Activated naive CD4-positive, alpha-beta T cell treated with anti-CD3 and anti-CD28 coated beads, Interleukin-2, amount 50 U/mL, for 72 hours (primary cell): ENCODE measurements at places on chromosomes 13 and 19. TPM values are rescaled to one million over a fixed set of nuclear protein-coding genes. Genes with fewer than 3 reads are reported as not detected.
A peak's percentile ranks its signal among the peaks of the same experiment; 100 is the strongest.

The CLC gene
- 0.86 TPM for total RNA-seq

- no peak for DNase-seq
Observed at GRCh38 chr13:103540382-103540765, 474.2 kb upstream of the SLC10A2 start.

GRCh38 chr19:54888239-54888638, 14.2 kb downstream of the FCAR start:
- DNase-seq, result no peak

- no peak for DNase-seq
Observed at GRCh38 chr13:113879017-113879416, 15.1 kb upstream of the GAS6 start.

GRCh38 chr19:58058467-58058866, 615 bp upstream of the ZNF135 start:
- no peak for DNase-seq

DNA sequence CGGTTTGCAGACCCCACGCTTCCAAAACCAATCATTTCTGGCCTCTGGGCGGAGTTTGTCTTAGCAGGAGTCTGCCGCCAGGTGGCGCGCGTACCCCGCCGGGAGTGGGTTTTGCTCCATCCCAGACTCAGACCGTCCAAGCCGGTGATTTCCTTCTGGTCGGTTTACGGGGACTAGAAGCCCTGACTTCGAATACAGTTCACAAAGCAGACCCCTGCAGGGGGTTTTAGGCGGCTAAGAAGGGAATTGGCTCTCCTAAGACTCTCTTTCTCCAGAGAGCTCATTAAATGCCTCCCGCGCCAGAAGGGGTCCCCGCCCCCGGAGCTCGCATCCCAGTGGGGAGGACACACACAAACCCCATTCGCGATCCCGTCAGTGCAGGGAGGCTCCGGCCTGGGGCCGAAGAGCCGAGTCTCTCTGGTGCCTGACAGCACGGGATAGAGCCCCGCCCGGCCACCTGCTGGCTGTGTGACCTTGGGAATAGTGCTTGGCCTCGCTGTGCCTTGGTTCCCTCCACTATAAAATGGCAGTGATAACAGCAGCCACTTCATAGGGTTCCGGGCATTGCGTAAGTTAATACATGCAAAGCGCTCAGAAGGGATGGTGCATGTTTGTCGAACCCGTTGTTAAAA, 8.6 kb upstream of the NUP62 start:
- peak; percentile 89 for DNase-seq

GRCh38 chr13:113820813-113821651, 42.8 kb downstream of the GAS6 start:
- DNase-seq, result no peak

The MIR17HG gene
- 25.8 TPM for total RNA-seq

The SOHLH2 gene
- not detected for total RNA-seq

DNA sequence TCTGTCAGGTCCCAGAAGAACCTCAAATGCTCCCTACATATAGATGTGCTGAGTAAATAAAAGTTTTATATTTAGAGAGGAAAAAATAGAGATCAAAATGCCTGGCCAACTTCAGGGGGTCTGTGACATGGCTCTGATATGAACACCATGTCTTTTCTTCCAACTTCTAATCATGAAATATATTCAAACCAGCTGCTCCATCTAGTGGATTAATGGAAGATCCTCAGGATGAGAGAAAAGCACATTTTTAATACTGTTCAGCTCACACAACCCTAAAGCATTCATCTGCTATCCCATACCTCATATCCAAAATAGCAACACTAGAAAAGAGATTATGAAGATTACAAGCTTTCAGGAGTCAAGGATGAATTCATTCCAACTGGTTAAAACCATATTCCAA, 56.0 kb upstream of the DOCK9 start:
- no peak for DNase-seq

- no peak for DNase-seq
Observed at GRCh38 chr19:48102870-48103751, 7.5 kb downstream of the PLA2G4C start.

- no peak for DNase-seq
Observed at GRCh38 chr13:34265046-34265679, 447.2 kb downstream of the RFC3 start.

The PCID2 gene
- total RNA-seq, result 39.9 TPM

The ZNF628 gene
- total RNA-seq, result 7.4 TPM
